Right renal cortex interstitium (tissue), 3 donors: ENCODE measurements at places on chromosomes 12 and 14. TPM values are rescaled to one million over a fixed set of nuclear protein-coding genes. Genes with fewer than 3 reads are reported as not detected.

Gene CLEC4E
- polyA plus RNA-seq = 2.0 TPM

- no peak for DNase-seq
Observed at GRCh38 chr14:77111021-77111420, 13.0 kb downstream of the CIPC start.

DNA sequence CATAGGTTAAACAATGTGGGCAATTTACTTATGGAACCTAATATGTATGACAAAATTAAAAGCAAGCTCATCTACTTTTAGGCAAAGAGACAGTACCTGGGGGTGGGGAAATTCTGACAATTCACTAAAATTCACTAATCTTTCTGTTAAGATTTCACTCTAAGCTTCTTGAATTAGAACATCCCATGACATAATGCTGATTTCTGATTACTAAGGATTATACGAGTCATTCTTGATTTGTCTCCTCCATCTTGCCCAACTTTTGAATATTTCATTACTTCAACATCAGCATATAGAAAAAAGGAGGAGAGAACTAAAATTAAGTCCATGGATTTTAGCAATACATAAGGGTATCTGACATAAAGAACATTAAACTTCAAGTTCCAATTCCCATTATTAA lies 2.4 kb downstream of the CEP83 start:
- DNase-seq = no peak

GRCh38 chr14:87967496-87967895 lies 25.5 kb downstream of the GALC start:
- no peak for DNase-seq

- DNase-seq = no peak
Observed at GRCh38 chr14:87811246-87811645, 181.7 kb downstream of the GALC start.

GRCh38 chr12:48004053-48004941 lies at the start of gene COL2A1:
Gene COL2A1 (minus strand): TSS chr12:48004476. CDS start chr12:48004321, 155 bp downstream.
- no peak for DNase-seq

Gene NPAS3
- 8.6 TPM for polyA plus RNA-seq

GRCh38 chr12:128754275-128754674 lies 69.5 kb downstream of the SLC15A4 start:
- DNase-seq = no peak

DNA sequence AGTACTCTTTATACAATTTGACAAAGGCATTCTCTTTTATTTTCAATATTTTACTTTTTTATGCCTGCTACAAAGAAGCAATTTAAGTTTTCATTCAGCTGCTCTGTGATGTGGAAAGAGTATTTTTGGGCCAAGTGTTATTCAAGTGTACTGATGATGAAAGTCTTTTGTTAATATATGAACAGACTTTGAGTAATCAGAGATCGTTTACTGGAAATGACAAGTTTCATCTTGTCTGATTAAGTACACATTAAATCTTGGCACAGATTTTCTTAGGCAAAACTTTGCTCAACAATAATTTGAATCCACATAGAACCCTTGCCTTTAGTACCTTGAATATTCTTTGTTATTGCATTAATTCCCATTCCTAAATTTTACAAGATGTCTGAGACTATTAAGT lies 13.3 kb upstream of the PZP start:
- DNase-seq = no peak

DNA sequence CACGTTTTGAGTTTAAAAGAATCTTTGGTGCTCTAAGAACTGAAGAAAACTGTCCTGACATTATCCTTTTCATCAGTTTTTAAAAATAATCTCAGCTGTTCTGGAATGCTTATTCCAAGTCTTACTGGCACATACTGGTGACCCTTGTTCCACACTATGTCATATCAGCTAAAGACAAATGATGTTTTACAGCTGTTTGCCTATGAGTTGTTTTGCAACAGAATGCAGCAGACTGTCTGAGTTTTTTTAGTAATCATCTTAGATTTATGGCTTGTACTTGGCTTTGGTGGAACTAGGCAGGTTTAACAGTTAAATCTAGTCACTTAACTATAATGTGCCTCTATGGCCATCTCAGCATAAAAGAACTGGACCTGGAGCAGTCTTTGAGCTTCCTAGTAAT lies 91.6 kb upstream of the GRIN2B start:
- DNase-seq = no peak

Gene KRT83
- not detected for polyA plus RNA-seq

DNA sequence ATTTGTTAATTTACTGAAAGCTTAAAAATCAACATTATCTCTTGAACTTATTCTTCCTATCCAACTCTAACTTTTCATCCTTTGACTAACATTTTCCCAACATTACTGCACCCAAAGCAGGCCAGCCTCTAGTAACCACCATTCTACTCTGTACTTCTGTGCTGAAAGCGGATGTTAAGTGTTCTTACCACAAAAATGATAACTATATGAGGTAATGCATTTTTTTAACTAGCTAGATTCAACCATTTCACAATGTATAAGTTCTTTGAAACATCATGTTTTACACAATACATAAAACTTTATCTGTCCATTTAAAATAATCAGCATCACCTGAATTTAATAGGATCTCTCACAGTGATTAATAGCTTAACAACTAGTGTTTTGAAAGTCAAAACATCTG lies 468.5 kb upstream of the MGAT4C start:
- DNase-seq = no peak

Gene CISTR
- polyA plus RNA-seq = not detected

DNA sequence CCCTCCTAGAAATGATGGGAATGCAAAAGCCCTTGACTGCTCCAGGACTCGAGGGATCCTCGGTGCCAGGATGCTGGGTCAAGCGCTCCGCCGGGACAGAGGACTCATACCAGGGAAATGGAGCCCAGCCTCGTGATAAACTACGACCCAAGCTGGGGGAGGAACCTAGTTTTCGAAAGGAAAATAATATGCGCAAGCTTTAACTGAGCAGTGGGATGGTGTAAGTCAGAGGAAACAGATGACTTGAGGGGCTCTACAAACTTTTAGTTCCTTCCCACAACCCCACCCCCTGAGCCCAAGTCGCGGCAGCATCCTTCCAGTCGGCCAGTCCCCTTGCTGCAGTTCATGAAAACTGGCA lies 654 bp upstream of the SUPT16H start:
- DNase-seq = no peak

DNA sequence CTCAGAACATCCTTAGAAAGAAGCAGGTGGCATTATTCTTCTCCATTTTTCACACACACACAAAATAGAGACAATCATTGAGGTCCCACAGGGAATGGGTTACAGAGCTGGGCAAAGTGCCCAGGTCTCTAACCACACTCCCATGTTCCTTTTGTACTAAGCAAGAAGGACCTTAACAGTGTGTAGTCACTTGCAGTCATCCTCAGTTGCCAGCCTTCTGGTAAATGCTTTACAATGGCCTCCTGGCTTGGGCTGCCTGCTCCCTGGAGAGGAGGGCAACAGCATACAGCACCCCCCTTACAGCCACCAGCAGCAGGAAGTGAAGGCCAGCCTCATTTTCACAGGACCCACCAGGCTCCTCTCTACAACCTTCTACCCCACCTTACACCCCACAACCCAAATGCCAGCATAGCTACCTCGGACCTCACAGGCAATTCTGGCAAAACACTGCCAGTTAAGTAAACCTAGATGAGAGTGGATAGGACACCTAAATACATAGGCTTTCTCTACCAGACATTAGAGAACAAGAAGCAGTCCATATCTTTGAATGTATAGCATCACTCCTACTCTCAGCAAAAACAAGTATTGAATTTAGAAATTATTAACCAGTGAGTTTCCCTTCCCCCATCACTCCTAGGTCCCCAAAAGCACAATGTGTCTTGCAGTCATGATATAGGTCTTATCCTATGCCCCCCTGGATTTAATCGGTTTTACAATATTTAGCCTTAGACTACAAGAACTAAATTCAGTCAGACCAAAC lies 88.1 kb downstream of the PPP2R5E start:
- DNase-seq = no peak

DNA sequence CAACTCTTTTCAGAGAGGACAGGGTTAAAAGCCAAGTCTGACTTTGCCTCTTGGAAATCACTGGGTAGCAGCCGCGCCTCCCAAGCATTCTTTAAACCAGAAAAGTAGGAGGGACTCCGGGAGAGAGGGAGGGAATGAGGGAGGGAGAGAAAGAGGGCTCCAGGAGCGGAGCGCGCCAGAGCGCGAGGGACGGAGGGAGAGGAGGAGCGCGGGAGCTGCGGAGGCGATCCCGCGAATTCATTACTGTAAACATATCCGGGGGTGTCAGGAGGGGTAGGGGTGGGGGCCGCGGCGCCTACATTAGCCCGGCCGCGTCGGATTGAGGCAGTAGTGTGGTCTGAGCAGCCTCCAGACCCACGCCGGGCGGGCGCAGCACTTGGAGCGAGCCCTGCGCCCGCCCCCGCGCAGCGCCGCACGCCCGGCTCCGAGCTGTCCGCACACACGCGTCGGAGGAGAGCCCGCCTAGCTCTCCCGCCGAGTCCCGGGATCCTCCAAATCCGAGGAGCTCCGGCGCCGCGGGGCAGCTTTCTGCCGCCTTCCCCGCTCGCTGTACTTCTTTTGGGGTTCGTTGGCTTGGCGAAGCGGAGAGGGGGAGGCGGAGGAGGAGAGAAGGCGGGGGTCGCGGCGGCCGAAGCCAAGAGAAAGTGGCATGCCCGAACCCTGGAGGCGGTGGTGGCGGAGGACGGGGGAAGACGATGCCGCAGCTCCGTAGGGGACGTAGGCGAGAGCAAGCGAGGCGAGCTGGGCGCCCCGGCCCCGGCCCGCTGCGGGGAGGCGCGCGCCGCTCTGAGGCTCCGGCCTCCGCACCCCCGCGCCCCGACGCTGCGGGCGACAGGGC lies 3.3 kb downstream of the FLRT2 start:
- DNase-seq = peak; percentile 70

DNA sequence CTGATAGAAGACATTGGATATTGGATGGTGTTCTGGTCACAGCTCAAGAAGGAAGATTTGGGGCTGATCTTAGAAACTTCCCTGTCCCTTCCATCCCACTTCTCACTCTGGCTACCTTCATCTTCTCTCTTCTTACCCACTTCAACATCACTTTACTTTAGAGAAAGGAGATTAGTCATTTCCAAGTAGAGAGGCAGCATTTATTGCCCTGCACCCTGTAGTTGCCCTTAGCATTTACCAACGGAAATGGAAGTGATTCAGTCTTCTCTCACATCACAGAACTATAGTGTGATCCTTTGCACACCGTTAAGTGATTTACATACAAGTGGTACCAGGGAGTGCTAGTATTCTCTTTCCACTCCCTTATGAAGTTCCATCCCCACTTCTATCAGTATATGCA lies 52.4 kb downstream of the PHLDA1 start:
- no peak for DNase-seq

GRCh38 chr12:68587448-68587873 lies 23.2 kb upstream of the RAP1B start:
- DNase-seq = no peak

GRCh38 chr14:74514471-74514941 lies 20.9 kb downstream of the ISCA2 start:
- DNase-seq = no peak

GRCh38 chr12:46351886-46352650 lies 20.5 kb downstream of the SLC38A2 start:
- no peak for DNase-seq

DNA sequence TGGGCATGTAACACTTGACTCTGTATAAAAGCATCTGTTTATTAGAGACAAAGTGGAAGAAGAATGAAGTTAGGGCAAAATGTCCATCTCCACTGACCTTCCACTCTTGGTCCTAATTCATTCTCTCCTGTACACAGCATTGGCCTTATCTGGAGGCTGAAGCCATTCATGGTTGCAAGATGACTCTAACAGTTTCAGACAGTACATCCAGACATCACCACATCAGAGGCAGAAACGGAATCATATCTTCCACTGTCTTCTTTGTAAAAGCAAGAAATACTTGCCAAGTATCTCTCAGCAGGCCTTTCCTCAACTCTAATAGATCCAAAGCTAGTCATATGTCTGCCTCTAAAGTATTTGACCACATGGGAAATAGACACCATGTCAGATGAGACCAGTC lies 41.1 kb downstream of the PTHLH start:
- no peak for DNase-seq

DNA sequence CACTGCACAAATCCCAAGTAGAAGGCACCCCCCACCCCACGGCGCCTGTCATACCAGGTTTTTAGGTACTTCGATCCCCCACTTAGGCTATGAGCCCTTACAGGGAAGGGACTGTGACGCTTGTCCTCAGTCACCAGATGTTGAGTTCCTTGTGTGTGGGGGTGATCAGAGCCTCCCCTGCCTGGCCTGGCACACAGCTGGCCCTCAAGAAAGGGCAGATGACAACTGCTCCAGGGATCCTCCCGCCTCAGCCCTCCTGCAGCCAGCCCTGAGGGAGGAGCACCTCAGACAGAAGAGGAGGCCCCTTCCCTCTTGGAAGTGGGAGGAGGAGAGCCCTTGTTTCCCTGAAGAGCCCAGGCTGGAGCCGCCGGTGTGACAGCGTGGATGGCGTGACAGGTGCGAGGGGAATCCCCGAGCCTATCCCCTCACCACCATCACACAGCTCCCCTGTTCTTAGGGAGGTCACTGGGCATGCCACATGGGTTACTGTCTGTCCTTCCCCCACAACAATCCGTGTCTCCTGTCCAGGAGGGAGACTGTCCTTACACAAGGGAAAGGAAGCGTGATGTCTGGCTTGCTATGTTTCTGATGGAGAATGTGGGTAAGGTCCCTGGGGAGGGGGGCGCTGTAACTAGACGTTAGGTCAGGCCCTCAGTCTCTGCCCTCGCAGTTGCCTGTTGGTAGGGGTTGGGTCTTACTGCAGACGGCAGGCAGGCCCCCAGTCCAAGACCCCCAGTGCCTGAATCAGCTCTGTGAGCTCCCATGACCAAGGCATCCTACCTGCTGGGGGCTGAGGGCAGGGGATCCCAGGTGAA lies 31.4 kb downstream of the P2RX4 start:
- DNase-seq = no peak

DNA sequence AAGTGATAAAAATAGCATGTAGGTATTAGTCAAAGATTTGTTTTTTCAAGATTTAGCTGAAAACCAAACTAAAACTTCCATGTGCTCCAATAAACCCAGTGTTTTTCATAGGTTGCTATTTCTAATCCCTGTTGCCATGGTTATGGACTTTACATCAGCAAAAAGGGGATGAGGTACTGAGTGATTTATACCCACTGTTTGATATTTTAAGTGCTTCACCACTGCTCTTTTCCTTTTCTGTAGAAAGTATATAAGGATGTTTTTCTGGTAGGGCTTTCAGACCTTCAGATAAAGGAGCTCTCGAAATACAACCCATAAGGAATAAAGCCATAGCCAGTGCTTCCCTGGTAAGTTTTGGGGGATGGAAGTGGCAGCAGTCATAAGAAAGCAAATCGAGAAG lies at the start of gene OTOGL:
Gene OTOGL, plus strand, starts transcription at position 279 of the 400 bp plus-strand sequence. CDS start 109,895 bp downstream, outside the sequence.
- no peak for DNase-seq

- DNase-seq = no peak
Observed at GRCh38 chr12:124862768-124863415, 772 bp downstream of the SCARB1 start.
